ENCODE measurements at places on chromosomes 7 and 10.

- no peak for DNase-seq
These were observed 120.2 kb downstream of the SORBS1 start for GRCh38 chr10:95440756-95441546.

DNA sequence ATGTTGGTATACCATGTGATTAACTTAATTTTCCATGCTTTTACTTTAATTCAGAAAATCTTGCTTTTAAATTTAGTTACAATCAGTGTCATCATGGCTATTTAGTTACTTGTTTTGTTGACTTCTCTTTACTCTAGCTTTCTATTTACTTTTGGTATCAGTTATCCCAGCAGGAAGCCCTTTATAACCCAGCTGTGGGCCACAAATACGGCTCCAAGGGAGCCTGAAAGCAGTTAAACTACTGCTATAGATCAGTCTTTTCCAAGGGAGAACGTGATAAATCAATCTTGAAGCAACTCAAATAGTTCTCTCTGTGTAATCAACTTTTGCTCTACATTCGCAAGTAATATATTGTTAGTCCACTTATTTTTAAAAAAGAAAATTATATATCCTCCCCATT is 287.4 kb downstream of the CACNA2D1 start:
- no peak for DNase-seq

DNA sequence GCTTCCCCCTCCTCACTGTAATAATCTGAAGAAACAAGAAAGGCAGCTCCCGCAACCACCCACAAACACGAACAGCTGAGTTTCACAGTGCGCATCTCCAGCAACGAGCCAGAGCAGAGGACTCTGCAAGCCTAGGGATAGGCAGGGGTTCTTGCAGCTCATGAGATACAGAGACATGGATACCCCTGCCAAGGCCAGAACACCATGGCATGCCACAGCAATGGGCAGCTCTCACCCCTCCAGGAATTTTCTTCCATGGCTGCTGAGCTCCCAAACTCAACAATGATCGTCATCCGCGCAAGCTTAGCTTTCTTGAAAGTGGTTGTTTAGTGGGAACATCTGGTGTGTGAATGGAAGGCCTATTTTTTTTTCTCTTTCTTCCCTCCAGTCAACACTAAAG is 637.3 kb downstream of the SORCS3 start:
- no peak for DNase-seq

DNA sequence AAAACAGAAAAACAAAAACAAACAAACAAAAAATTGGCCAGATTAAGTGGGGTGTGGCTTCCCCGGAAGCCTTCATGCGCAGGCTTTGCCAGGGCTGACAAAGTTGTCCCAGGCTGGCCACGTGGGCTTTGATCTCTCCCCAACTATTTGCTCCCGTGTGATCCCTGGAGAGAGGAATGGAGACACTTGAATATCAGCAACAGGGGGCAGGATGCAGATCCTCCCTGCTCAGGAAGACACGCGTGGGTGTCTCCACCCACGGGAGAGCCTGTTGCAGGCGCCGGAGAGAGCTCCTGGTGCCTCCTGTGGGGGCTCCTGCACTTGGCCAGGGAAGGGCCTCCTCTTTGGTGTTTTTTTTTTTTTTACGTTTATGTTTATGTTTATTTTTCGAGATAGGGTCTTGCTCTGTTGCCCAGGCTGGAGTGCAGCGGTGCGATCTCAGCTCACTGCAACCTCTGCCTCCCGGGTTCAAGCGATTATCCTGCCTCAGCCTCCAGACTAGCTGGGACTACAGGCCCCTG is 19.0 kb downstream of the TRIM56 start:
- no peak for DNase-seq

DNA sequence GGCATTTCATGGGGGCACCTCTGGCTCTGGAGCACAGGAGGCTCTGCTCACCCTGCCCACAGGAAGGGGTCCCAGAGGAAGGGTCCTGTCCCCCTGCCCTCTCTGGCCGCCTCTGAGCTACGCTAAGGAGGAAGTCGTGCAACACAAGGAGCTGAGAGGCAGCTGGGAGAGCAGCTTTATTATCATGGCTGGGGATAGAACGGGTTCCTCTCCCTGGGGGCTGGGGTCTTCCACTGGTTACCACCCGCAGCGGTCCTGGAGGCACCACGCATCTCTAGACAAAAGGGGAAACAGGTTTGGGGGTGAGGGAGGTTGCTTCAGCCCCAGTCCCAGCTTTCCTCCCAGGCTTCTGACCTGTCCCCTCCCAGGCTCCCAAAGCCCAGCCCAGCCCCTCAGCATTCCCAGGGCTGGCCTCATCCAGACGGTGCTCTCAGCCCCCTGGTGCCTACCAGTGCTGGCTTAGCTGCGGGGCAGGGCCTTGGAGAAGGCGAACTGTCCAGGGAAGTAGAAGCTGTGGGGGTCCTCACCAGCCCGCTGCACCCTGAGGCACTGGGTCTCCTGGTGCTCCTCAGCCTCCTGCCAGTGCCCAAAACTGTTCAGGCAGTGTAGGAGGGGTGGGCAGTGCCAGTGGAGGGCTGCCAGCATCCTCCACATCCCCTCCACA is 3.1 kb downstream of the RARRES2 start:
- no peak for DNase-seq

- no peak for DNase-seq
These were observed 101.3 kb upstream of the GHITM start for GRCh38 chr10:84038035-84038434.
